Diencephalon (tissue), 1 donor: ENCODE measurements at places on chromosomes 1 and 21. TPM values are rescaled to one million over a fixed set of nuclear protein-coding genes. Genes with fewer than 3 reads are reported as not detected.

RPTN gene
- total RNA-seq, result not detected

FCAMR gene
- total RNA-seq, result not detected

LRRC38 gene
- 0.46 TPM for total RNA-seq

ATAD3C gene
- total RNA-seq, result not detected

SLC6A9 gene
- total RNA-seq, result 18.0 TPM

ATXN7L2 gene
- total RNA-seq, result 5.5 TPM

DYNLT4 gene
- not detected for total RNA-seq

LHX8 gene
- total RNA-seq, result 26.8 TPM

BLACAT1 gene
- total RNA-seq, result 1.4 TPM

OR2L3 gene
- 0.92 TPM for total RNA-seq

UBL4B gene
- not detected for total RNA-seq

LPAR3 gene
- total RNA-seq, result 0.46 TPM

RAB42 gene
- total RNA-seq, result 3.0 TPM

RGS13 gene
- total RNA-seq, result 1.2 TPM

TFF3 gene
- not detected for total RNA-seq

CDKN2C gene
- 7.4 TPM for total RNA-seq

DENND2D gene
- total RNA-seq, result 2.3 TPM

GPATCH2 gene
- 36.2 TPM for total RNA-seq

CELF3 gene
- 36.0 TPM for total RNA-seq

PROX1 gene
- total RNA-seq, result 85.6 TPM

RNF187 gene
- total RNA-seq, result 75.0 TPM

PTPRC gene
- 10.6 TPM for total RNA-seq

MPZ gene
- total RNA-seq, result 1.2 TPM
